Aorta (tissue), 5 donors: ENCODE measurements at places on chromosomes 6 and 20. TPM values are rescaled to one million over a fixed set of nuclear protein-coding genes. Genes with fewer than 3 reads are reported as not detected.

ANKRD66 gene
- not detected for total RNA-seq

GABRR1 gene
- 1.6 TPM for total RNA-seq

OSTM1 gene
- total RNA-seq, result 45.0 TPM

DNA sequence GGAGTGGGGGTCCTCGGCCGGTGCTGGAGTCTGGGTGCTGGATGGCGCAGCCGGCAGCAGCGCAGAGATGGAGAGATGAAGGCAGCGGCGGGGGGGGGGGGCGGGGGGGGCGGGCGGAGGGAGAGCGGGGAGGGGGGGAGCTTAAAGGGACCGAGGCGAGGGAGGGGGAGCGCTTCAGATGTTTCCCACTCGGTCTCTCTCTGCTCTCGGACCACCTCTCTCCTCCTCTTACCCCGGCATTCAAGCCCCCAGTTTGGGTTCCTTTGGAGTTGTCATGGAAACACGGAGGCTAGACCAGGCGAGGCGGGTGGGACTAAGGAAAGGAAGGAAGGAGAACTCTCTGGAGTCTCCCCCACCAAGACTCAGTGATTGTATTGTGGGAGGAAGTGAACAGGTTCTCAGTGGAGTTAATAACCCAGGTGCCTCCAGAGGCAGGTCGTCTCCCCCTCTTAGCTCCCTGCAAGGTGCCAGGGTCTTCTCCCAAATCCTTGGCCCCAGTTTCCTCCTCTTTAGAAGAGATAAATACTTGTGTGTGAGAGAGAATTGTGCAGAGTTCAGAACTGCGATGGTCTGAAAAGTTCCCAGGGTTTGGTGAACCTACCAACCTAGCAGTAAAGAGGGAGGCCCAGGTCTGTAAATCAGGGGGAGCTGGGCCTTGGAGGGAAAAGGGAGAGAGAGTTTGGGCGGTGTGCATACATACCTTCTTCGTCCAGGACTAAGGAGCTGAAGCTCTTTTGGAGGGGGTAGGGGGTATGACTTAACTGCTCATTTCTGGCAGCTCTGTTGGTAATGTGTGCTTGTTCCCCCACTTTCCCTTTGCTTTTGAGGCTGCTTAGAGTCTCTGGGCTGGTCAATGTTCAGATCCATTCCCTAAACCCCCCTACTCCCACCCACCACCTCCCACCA, at the start of gene PRRT1:
Gene PRRT1 (minus strand): TSS at position 77 of the 906 bp plus-strand sequence. CDS start 112 bp downstream, outside the sequence.
- DNase-seq, result peak; percentile 49

DNA sequence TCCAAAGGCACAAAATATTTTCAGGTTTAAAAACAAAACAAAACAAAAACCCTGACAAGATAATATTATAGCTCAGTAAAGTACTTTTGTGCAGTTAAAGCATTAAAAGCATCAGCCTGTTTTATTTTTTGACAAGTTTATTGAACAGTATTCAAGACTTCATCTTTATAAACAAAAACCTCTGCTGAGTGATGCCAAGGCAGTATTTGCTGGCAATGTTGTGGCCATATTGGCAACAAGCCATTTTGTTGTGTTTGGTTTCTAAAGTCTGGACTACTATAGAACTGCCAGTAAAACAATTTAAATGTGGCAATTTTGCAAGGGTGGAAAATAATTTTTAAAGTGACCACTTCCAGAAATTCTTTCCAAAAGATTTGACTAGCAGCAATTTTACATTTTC, 15.9 kb downstream of the CPNE1 start:
- no peak for DNase-seq

DNA sequence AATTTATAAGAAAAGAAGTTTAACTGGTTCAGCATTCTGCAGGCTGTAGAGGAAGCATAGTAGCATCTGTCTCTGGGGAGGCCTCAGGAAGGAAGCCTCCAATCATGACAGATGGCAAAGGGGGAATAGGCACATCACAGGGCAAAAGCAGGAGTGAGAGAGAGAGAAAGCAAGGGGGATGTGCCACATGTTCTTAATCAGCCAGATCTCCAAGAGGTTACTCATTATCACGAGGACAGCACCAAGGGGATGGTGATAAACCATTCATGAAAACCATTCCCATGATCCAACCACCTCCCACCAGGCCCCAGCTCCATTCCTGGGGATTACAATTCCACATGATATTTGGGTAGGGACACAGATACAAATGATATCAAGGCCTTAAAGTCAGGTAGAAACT, 217.5 kb upstream of the TCF21 start:
- DNase-seq, result no peak

DNA sequence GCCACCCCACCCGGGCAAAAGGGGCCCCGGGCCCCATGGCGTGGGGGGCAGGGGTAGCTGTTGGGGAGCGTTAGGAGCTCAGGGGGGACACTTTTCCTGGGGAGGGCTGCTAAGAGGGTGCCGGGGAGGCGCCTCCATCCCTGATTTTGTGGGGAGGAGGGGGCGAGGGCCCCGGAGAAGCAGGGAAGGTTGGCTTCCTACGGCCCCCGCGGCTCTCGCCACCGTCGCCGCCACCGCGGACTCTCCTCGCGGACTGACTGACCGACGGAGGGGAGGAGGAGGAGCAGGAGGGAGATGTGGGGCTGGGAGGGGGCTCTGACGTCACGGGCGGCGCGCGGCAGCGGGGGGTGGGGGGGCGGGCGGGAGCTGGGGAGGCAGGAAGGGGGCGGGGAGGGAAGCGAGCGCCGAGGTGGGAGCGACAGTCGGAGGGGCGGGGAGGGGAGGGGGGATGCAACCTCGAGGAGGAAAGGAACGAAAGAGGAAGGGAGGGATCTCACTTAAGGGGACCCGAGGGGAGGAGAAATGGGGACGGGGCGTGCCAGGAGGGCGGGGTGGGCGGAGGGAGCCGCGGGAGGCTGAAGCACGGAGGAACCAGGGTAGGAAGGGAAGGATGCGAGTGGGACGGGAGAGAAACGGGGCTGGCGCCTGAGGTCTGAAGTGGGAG, 5.1 kb downstream of the GABBR1 start:
- DNase-seq, result peak; percentile 94

GRCh38 chr6:39407446-39407993, 85.0 kb upstream of the KCNK16 start:
- no peak for DNase-seq

- DNase-seq, result no peak
Measured at GRCh38 chr20:549722-550496, 6.3 kb upstream of the CSNK2A1 start.
